ENCODE measurements at places on chromosomes 4 and X.

DNA sequence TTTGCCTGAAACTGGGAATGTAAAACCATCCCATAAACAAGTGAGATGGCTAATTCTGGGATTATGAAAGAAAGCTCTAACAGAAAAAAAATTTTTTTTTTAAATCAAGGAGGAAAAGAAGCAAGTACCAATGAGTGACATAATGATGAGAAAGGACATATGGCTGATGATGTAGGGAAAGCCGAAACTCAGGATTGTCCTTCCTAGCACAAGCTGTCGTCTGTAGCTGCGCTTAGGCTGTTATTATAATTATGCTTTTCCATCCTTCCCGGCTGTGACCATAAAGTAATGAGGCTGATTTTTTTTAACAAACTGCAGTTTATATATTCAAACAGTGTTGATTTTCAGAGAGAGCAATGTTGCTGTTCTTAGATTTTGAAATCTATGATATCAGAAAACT lies 209.8 kb upstream of the NOCT start:
- no peak for DNase-seq

GRCh38 chrX:44891642-44892041 lies 18.7 kb downstream of the KDM6A start:
- DNase-seq = no peak

- no peak for DNase-seq
Observed at GRCh38 chr4:39037941-39038340, 5.7 kb upstream of the TMEM156 start.

DNA sequence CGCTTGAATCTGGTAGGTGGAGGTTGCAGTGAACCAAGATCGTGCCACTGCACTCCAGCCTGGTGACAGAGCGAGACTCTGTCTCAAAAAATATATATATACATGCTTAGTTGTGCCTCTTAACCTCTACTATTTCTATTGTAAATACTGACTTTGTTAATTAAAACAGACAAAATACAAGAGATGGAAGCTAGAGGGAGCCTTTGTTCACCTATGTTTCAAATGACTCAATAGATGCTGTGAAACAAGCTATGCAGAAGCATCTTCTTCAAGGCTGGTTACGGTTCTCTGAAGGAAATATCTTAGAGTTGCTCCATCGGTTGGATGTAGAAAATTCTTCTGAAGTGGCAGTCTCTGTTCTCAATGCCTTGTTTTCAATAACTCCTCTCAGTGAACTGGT lies 6.2 kb downstream of the NCAPG start:
- peak; percentile 88 for DNase-seq

DNA sequence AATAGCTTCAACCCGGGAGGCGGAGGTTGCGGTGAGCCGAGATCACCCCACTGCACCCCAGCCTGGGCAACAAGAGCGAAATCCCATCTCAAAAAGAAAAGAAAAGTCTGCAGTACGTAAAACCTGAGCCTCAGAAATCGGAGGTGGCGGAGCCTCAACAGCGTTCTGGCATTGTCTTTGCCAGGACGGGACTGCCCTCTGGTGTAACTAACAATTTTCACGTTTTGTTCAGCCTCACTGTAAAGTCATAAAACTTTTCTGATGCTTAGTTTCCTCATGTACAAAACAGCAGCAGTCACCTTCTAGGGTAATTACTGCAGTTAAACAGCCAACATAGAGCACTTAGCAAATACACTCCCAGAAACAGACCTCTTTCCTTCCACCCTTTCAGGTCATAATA lies 121.7 kb downstream of the RBM47 start:
- no peak for DNase-seq

DNA sequence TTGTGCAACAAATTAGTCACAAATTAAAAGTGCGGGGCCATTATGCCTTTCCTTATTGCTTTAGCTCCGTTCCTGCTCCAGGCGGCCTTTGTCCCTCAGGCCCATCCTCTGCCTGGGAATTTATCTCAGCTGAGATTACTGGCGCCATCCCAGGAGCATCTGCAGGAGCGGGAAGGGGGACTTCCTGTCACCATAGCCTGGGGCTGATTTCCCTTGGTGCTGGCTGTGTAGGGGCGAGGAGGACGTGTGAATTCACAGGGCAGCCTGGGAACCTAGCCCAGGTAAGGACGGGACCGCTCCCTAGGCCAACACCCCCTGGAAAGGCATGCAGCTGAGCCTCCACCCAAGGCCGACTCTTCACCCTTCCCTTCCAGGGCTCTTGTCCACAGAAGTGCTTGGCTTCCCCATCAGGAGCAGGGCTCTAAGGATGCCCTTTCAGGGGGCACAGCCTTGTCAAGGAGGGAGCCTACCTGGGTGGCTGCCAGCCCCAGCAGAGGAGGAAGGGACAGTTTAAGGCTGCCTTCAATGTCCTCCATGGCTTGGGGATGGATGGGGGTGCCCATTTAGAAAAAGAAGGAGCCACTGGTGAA lies 72.6 kb upstream of the NKX1-1 start:
- DNase-seq = no peak

DNA sequence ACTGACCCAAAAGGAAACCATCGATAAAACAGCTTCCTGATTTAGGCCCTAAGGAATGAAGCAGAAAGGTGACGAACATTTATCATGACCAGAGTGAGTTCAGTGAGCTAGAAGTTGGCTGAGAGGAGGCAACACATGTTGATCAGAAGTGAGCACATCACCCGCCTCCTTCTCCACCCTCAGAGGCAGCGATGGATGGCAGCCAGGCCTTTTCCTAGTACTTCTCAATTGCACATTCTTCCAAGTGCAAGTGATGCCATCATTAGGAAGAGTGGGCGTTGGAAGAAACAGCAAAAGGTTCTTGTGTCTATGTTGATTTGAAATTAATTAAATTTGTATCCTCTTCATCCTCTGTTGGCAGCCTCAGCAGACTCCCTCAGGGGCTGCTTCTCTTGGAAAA lies 51.7 kb downstream of the TMEM154 start:
- DNase-seq = no peak

- DNase-seq = no peak
Observed at GRCh38 chr4:74057588-74057987, 19.1 kb upstream of the CXCL3 start.

DNA sequence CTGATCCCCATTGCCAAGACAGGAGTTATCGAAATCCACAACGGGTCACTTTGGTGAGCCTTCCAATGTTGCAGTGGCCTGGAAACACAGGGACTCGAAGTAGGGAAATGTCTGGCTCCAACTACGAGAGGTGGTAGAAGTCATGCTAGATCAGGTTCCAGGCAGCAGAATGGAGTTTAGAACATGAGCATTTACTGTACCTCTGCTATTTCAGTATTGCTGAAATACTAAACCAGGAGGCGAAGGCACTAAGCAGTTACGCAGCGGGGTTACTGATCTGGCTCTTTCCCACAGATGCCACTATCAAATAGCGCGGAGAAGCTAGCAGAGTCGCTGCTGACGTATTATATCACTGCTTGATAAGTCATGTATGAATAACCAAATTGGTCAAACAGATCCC lies 56.3 kb downstream of the PTCHD1 start:
- no peak for DNase-seq

- DNase-seq = peak; percentile 4
Observed at GRCh38 chr4:112853662-112854256, 195.7 kb upstream of the ANK2 start.

GRCh38 chr4:162838671-162839070 lies 328.0 kb downstream of the NAF1 start:
- no peak for DNase-seq

- DNase-seq = no peak
Observed at GRCh38 chr4:182802621-182803020, 114.6 kb downstream of the DCTD start.
